Fibroblast of skin of right biceps (primary cell): ENCODE measurements at places on chromosomes 12 and 14.

DNA sequence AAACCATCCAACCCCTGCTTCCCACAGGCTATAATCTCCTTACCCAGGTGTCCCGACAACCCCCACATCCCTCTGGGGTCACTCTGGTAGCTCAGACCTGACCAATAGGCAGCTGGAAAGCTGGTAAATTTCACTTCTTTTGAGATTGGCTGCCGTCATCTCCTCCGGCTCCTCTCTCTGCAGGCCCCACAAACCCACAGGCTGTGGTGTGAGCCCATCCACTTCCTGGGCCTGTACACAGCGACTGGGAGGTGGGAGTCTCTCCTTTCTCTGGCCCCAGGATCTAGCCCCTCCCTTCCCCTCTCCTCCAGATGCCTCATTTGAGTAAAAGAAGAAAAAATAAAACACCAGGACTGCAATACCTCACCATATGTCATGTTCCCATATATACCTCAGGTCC, 709 bp downstream of the INHBC start:
- DNase-seq, result no peak

DNA sequence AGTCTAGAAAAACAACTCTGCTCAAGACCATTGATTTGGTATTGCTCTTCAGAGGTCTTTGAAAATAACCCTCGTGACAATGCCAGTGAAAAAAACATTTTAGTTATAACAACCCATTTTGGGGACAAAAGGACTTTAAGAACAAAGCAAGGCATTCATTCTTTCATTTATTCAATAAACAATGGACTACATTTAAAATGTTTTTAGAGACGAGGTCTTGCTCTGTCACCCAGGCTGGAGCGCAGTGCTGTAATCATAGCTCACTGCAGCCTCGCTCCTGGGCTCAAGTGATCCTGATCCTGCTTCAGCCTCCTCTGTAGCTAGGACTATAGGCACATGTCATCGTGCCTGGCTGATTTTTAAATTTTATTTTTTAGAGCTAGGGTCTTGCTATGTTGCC, 7.7 kb upstream of the KICS2 start:
- DNase-seq, result no peak

DNA sequence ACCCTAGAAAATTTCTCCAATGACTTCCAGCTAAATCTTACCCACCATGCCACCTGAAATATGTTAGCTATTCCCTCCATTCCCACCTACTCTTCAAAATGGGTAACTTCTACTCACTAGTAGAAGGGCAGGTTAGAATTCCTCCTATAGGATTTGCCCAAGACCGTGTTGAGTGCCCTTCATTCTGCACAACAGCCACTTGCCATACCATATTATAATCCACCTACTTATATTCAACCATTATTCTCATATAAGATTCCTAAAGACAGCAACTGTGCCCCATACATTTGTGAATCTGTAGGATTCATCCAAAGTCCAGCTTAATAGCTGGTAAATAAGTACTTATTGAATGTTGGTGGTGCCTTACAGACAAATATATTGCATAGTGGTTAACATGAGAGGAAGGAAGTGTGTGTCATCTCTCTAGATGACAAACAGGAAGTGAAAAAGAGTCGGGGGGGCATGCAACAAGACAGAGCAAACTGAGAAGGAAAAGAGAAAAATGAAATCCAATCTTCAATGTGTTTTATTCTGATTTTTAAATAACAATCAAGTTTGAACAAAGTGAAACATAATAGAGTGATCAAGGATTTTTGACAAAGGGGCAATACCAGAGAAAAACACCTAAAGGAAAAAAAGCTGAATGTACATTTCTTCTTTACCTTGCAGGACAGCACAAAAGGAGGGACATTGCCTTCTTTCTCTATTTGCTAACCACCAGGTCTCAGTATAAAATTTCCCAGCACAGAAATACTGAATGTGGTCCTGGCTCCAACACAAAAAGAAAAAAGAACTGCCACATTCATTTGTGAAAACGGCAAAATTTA, 389.3 kb upstream of the USP15 start:
- DNase-seq, result peak; percentile 15

DNA sequence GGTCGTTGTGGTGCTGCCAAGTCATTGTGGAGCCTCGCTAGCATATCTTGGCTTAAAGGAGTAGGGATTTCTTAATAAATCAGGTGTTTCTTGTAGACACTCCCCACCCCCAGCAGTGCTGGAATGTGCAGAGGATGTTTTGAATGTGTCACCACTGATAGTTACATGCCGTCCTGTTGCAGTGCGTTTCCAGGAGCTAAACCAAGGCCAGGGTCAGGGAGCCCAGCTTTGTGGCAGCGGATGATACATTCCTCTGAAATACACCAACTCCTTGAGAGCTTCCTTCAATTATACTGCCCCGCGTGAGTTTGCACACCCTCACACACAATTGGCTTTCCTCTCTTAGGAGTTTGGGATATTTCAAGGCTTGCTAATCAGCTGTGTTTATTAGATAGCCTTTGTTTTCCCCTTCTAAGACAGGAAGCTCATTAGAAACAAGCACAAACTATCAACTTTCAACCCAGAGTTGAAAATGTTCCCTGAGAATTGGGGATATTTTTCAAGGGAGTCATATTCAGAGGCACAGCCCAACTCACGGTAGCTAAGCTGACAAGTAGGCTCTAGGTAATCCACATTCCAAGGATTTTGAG, 154.9 kb downstream of the C12orf75 start:
- peak; percentile 87 for DNase-seq

DNA sequence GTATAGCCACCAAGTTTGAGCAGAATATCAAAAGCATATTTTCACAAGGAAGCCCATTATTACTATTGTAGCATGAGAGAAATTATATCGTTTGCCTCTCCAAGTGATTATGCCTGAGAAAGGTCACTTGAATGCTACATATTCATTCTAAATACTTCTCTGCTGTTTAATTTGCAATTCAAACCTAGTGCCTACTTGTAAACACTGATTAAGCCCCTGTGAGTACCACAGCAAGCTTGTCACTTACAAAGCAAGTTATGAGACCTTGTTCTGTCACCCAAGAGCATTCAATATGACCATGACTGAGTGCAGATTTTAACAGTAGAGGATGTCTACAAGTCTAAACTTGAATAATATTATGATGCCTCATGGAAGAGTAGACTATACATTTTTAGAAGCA, 124.7 kb upstream of the SSTR1 start:
- DNase-seq, result no peak

- DNase-seq, result peak; percentile 91
These were observed 10.6 kb downstream of the CEP128 start for GRCh38 chr14:80930836-80931389.

DNA sequence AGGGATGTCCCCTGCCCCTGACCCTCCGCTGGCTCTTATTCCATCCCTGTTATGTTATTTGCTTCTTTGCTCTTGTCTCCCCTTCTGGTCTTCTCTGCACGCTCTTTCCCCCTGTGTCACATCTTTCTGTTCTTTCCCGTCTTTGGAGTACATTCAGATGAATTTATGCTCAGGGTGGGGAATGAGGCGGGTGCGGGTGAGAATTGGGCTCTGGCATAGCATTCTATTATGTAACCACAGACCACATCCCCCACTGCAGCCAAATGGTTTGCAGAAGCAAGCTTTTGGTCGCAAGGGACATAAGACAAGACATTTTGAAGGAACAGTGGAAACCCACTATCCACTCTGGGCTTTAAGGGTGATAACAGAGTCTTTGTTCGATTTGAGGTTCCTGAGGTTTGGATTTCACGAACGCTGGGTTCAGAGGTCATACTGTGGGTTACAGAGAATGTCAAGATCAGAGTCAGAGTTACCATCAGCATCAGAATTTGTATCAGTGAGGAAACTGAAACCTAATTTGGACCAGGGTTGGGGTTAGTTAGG, 3.8 kb downstream of the ENDOU start:
- no peak for DNase-seq

- DNase-seq, result no peak
These were observed 23.2 kb upstream of the LYZ start for GRCh38 chr12:69324797-69325466.

DNA sequence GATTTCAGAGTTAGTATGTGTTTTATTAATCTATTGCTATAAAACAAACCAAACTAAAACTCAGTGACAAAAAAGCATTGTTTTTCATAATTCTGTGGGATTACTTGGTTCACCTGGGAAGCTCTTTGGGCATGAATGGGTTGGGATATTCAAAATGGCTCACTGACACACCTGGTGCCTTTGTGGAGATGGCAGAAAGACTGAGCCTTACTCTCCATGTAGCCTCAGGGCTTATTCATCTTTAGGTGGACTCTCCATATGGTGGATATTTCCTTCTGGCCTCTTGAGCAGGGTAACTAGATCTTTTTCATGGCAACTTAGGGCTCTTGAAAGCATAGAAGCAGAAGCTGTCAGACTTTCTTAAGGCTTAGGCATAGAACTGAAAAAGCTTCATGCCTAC, 1102.8 kb upstream of the SEL1L start:
- no peak for DNase-seq

- peak; percentile 13 for DNase-seq
These were observed 541.9 kb upstream of the SEL1L start for GRCh38 chr14:82075566-82075965.

DNA sequence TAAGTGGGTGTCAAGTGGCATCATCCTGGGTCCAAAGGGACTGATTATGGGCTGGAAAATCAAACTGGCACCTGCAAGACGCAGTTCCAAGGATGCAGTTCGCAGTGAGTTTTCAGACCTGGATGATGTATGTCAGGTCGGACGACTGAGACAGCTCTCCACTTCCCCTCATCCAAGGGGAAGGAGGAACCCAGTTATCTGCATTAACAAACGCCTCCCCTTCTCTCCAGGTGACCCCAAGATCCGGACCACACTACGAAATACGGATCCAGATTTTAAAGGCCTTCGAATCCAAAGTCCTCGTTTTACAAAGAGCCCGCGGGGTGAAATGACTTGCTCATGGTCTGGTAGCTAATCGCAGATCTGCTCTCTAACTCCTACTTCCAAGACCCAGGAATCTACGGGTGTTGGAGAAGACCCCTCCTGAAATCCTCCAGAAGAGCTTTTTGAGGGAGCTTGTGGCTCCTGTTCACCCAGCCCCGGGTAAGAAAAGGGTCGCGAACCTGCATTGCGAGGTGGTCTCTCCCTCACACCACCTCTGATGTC, 460 bp upstream of the SYNE2 start:
- DNase-seq, result peak; percentile 7

DNA sequence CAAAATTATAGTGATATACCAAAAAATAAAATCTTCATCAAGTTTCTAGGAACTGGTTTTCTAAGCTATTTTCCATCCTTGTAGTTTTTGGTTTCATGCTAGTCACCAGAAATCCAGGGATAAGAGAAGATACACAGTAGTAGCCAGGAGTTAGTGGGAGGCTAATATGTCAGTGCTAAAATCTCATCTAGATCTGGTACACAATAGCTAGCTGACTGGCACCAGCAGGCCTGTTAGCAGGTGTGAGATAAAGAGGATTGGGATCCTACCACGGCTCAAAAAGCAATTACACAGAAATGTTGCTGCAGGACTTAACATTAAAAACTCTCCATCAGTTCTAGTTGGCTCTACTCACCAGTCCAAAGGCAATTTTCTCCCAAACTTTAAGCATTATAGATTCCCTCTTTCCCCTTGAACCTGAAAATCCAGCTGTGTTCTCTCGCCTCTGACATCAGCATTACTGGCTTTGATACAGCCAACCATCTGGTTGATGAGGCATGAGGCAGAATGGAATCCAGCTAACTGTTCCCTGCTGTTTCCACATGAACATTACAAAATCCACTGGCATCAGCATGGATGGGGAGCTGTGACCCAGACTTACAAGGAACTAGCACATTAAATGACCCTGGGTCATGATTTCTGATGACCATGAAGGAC, 41.8 kb upstream of the CCDC196 start:
- DNase-seq, result no peak

- peak; percentile 31 for DNase-seq
These were observed 54.1 kb downstream of the BEGAIN start for GRCh38 chr14:100532906-100533655.

GRCh38 chr14:48568688-48569087, 893.3 kb upstream of the MDGA2 start:
- DNase-seq, result no peak

- DNase-seq, result no peak
These were observed 2.9 kb downstream of the RESF1 start for GRCh38 chr12:31962076-31962475.

GRCh38 chr12:11727133-11727664, 77.7 kb downstream of the ETV6 start:
- no peak for DNase-seq

DNA sequence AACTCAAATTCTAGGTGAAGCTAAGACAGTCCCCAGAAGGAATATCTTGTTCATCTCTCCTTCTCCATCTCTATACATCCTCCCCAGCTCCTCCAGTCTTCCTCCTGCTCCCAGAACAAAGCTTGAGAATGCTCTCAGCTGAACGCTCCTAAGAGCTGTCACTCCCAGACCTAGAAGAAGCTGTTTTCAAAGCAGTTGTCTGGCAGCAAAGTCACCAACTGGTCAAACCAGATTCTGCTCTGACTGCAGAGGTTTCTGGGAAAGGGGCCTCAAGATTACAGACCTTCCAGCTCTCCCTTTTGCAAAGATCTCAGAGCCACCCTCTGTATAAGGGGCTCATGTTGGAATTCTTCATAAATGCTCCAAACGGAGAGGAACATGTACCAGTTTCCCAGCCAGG, 9.6 kb upstream of the HSPB8 start:
- DNase-seq, result no peak

DNA sequence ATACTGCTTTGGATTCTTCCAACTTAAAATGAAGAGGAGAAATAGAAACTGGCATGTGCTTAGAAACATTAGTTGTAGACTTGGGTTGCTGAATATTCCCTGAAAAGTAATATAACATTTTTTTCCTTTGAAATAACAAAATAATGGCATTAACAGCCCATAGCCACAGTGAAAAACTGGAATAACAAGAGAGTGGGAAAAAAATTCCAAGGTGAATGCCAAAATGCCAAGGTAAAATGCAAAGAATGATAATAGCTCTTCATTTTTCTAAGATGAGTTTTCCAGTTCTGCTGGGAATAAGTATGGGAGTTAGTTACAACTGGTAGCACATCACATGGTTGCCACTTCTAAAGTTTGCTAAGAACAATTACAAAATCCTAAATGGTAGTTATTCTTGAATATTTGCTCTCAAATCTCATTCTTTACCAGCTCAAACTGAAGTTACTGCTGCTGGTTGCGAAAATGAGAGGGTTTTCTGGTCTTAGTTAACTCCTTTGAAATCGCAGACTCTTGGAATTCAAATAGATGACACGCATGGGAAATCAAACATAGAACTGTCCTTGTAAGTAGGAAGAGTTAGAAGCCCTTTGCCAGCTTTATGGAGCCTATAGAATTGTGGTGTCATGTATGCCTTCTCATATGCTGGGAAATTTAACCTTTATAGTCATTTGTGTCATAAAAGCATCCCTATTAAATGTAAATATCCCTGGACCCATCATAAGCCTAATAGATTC, 165.0 kb upstream of the DCN start:
- peak; percentile 36 for DNase-seq
